Pulmonary artery endothelial cell (primary cell): ENCODE measurements at places on chromosomes 5 and 9. TPM values are rescaled to one million over a fixed set of nuclear protein-coding genes. Genes with fewer than 3 reads are reported as not detected.
A peak's percentile ranks its signal among the peaks of the same experiment; 100 is the strongest.

Gene PCDHA12
- total RNA-seq: 0.07 TPM in 1 of 2 replicates, not detected in the other

DNA sequence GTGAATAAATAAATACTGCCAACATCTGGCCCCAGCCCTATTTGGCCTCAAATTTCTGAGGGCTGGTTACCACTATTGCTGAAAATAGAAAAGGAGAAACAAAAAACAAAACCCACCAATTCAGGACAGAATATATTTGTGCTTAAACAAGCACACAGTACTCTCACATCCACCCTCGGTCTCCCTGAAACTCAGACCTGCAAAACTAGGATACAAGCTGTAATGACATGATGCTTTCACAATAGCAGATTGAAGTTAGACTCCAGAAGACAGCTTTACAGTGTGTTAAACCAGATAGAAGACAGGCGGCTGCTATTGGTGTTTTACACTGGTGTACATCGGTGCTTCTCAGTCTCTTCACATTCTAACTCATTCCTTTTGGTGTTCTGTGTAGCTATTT, 214.9 kb upstream of the DMRT1 start:
- DNase-seq: no peak

DNA sequence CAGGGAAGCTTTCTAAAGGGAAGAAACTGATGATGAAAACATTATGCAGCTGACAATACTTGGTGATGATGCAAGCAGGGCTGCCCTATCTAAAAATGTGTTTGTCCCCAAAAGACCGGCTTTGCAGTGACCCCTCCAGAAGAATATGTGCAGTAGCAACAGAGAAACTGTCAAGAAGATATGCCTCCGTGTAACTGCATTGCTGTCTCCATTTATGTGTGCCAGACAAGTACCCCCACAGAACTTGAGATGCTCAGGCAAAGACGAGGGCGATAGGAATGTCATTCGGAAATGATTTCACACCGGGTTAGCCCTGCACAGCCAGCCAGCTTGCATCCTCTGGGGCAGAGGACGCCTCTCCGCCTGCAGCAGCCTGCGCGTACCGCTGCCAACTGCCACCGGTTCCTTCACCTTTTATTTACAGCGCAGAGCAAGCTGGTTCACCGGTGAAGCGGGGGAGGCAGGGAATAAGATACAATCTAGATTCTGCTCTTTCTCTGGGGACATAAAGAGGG, 2.0 kb downstream of the GABBR2 start:
- peak; percentile 32 for DNase-seq

Gene CTSV
- total RNA-seq: 1.1 TPM in 2 replicates

GRCh38 chr5:124289641-124290311, 456.7 kb downstream of the ZNF608 start:
- no peak for DNase-seq

GRCh38 chr5:148836272-148837250, 10.2 kb downstream of the ADRB2 start:
- no peak for DNase-seq

DNA sequence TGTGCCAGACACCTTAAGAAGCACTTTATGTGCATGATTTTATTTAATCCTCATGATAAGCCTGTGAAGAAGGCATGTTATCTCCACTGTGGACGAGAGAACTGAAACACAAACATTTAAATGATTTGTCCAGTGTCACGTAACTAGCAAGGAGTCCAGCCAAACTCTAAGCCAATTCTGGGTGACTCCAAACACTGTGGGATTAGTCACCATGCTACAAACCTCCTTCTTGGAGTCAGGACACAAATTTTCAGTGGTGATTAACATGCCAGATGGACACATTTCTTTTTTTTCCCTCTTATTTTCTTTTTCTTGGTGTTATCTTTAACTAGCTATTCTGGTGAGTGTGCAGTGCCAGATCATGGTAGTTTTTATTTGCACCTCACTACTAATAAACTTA, 316.8 kb downstream of the NDUFS4 start:
- no peak for DNase-seq

DNA sequence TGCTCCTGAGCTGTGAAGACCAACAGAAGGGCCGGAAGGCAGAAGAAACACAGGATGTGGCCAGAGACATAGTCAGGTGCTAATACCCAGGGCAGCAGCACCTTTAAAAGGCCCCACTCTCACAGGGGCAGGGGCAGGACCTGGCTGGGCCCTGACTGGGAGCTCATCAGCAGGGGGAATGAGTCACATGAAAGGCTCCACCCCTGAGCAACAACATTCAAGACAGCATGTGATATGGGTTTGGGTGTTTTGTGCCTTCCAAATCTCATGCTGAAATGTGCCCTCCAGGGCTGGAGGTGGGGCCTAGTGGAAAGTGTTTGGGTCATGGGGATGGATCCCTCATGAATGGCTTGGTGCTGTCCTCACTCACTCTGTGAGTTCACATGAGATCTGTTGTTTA, 181.7 kb downstream of the ERCC6L2 start:
- no peak for DNase-seq

DNA sequence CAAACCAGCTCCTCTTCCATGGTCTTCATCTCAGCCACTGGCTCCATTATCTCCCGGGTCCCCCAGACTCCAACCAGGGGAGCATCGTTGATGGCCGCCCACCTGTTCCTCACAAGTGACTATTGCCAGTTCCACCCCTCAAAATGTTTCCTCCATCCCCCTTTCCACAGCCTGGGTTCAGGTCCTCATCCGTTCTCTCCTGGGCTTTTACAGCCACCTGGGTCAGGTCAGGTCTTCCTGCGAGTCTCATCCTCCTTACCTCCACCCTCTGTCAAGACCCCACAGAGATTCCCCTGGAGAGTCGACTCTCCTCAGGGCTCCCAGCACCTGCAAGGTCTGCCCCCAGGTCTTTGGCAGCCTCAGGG, 133.2 kb downstream of the PAX5 start:
- no peak for DNase-seq

Gene PDLIM4
- 73.2 and 77.6 TPM in 2 replicates for total RNA-seq

DNA sequence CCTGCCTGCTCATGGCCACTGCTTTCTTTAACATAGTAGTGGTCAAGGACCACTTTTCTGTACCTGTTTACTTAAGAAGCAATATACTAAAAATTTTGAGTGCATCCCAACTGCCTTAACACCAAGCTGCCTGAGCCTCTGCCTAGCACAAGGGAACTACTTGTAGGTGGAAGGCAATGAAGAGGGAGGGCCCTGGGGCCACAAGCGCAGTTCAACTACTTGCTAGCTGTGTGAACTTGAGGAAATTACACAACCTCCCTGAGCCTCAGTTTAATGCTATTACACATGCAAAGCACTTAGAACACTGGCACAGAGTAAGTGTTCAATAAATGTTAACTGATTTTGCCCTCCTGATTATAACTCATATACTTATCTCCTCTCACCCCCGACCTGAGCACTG, 6.3 kb downstream of the ARL15 start:
- no peak for DNase-seq

GRCh38 chr5:87022415-87022814, 245.3 kb upstream of the RASA1 start:
- DNase-seq: no peak

GRCh38 chr5:103101079-103101750, 18.7 kb downstream of the GIN1 start:
- DNase-seq: no peak

DNA sequence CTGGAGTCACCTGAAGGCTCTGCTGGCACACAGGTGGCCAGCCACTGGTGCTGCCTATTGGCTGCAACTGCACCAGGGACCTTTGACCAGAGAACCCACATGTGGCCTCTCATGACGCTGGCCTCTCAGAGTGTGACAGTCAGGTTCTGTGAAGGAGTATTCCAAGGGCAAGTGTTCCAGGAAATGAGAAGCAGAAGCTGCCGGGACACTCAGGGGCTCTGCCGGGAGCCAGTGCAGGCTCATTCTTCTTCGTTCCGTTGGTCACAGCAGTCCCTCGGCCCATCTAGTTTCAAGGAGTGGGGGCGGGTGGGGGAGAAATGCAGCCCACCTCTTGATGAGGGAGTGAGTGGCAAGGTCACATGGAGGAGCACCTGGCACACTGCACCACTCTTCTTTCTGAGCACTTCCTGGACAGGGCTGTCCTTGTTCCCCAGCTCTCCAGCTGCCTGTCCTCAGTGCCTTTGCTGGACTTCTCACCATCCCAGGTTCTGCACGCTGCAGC, 237.5 kb downstream of the GADD45G start:
- DNase-seq: no peak

GRCh38 chr5:131589510-131590348, 45.3 kb downstream of the RAPGEF6 start:
- DNase-seq: peak; percentile 20

GRCh38 chr5:139708434-139708861, 60.3 kb downstream of the CXXC5 start:
- no peak for DNase-seq

- DNase-seq: no peak
Measured at GRCh38 chr5:142016556-142016955, 3.7 kb upstream of the GNPDA1 start.

GRCh38 chr9:16010221-16010620, 457.4 kb downstream of the CCDC171 start:
- no peak for DNase-seq

Gene SAPCD2
- total RNA-seq: 17.6 and 31.1 TPM in 2 replicates

Gene SPAG8
- 0.20 and 0.25 TPM in 2 replicates for total RNA-seq

- no peak for DNase-seq
Measured at GRCh38 chr9:76676857-76677256, 87.4 kb upstream of the PCA3 start.

DNA sequence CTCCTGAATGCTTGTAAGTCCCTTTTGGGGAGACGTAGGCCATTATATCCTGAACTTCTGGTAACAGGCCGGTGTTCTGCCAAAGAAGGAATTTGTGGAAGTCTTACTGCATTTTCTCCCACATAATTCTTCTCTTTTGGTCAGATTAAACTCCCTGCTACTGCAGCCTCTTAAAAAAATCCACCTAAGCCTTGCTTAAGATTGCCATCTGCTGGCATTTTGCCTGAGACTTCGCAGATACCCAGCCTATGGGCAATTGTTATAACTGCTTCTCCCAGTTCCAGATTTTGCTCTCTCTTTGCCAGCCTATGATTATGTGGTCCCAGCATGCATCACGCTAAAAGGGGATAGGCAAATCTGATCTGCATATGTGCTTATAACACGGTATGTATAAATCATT, 391.6 kb upstream of the CHD1 start:
- DNase-seq: no peak

- no peak for DNase-seq
Measured at GRCh38 chr5:104344809-104345208, 782.2 kb upstream of the NUDT12 start.

GRCh38 chr5:10741661-10742060, 19.4 kb downstream of the DAP start:
- no peak for DNase-seq

- no peak for DNase-seq
Measured at GRCh38 chr5:131416729-131417128, 152.9 kb downstream of the CDC42SE2 start.

GRCh38 chr9:93309889-93310425, 126.0 kb downstream of the WNK2 start:
- DNase-seq: no peak

- no peak for DNase-seq
Measured at GRCh38 chr9:117028103-117028858, 341.2 kb downstream of the TRIM32 start.

Gene TMEM215
- under 0.01 and 0.18 TPM in 2 replicates for total RNA-seq

DNA sequence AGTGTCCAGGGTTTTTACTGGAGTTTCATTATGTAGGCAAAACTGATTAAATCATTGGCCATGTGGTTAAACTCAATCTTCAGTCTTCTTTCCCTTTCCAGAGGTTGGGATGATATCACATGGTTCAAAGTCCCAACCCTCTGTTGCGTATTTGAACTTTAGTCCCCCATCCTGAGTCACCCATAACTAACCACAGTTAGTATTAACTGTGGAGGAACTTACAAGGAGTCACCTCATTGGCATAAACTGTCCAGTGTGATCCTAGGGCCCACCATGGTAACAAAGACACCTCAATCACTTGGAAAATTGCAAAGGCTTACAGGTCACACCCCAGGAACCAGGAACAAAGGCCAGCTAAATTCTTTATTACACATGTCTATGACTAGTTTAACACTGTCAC, 188.5 kb downstream of the COX7C start:
- DNase-seq: no peak

DNA sequence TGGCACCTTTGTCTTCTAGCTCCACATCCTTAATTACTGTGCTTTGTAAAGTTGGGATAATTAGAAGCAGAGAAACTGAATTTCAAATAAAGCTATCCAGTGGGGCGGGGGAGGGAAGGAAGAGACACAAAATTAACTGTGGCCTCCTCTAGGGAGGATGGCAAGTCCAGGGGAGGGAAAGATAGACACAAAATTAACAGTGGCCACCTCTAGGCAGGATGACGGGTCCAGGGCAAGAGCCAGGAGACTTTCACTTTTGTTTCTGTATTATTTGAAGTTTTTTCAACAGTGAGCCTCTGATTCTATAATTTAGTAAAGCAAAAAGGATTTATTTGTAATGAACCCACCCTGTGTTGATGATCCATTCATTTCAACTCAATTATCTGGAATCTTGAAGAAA, 335.9 kb downstream of the MSX2 start:
- no peak for DNase-seq

DNA sequence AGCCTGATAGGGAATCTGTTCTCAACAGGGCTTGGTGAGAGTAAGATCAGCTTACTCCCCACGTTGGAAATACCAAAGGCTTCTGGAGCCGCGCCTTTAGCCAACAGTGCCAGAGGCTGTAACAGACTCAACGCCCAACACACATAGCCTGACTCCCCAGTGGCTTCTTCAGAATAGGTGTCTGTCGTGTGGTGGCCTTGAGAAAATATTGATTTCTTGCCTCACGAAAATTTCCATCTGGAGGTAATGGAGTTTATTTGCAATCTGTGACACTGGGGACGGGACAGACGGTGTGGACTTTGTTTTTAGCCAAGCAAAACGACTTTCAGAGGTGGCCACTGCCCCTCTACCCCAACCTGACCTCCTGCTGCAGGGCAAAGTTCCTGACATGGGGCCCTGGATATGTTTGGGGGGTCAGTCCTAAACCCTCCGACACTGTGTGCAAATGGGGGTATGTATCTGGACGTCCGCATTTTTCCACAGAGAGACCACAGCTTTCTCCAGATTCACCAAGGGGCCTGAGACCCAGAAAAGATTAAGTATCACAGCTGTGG, 189.3 kb downstream of the CDK5RAP2 start:
- no peak for DNase-seq

DNA sequence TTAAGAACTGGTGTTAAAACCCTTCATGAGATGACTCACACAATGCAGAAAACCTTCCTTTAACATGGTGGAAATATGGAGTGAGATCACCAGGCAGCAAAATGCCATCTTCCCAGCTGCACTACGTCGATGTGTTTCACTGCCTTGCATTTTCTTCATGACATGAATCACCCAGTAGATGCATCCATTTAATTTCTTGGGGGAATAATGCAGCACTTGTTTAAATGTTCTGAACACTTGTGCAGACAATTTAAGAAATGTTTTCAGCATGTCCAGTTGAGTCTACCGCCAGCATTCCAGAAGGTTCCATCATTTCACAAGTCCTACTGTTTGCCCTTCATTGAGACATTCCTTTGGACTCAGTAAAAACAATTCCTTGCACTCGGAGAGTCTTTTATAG, 81.6 kb downstream of the ADAMTS16 start:
- no peak for DNase-seq

DNA sequence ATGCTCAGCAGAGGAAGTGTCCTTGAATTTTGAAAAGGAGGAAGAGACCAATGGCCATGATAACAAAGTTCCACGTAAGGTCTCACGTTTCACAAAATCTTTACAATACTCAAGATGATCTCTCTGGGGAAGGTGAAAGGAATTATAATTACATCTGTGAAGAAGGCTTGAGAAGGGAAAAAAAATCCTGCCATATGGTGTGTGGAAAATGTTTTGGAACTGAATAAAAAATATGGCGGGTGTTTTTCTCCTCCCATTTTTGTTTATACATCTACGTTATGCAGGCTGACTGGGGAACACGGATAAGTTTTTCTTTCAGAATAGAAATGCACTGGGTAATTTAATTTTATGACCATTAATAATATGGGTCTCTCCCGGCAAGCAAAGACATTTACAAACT, 425.6 kb upstream of the BRINP1 start:
- DNase-seq: no peak
